Nasal cavity respiratory epithelium epithelial cell of viscerocranial mucosa (primary cell): ENCODE measurements at places on chromosomes 6 and 20. TPM values are rescaled to one million over a fixed set of nuclear protein-coding genes. Genes with fewer than 3 reads are reported as not detected.

Gene TMEM239
- not detected in 2 replicates for total RNA-seq

Gene NOL7
- total RNA-seq: 66.4 and 94.7 TPM in 2 replicates

Gene CTAGE9
- not detected in 2 replicates for total RNA-seq

Gene RNF39
- total RNA-seq: 1.5 and 3.8 TPM in 2 replicates

Gene SLC35D3
- not detected in 2 replicates for total RNA-seq
